Regular cardiac myocyte (primary cell): ENCODE measurements at places on chromosomes 5 and 9. TPM values are rescaled to one million over a fixed set of nuclear protein-coding genes. Genes with fewer than 3 reads are reported as not detected.

Gene CA9
- total RNA-seq, result 0.38 and 2.8 TPM in 2 replicates

Gene CCDC183
- total RNA-seq, result under 0.01 and 0.28 TPM in 2 replicates

Gene SLC45A2
- 0.28 TPM in 1 of 2 replicates, not detected in the other for total RNA-seq

Gene PTGDS
- 1.7 TPM in 1 of 2 replicates, not detected in the other for total RNA-seq

Gene SAXO1
- under 0.01 TPM in 1 of 2 replicates, not detected in the other for total RNA-seq

Gene RNF224
- total RNA-seq, result not detected in 2 replicates

Gene CDKN2B
- 10.2 and 22.0 TPM in 2 replicates for total RNA-seq

Gene FNBP1
- total RNA-seq, result 37.0 and 42.3 TPM in 2 replicates

Gene UBE2QL1
- total RNA-seq, result under 0.01 TPM in 1 of 2 replicates, not detected in the other

Gene CBY3
- total RNA-seq, result not detected in 2 replicates

Gene PCDHAC1
- total RNA-seq, result under 0.01 and 0.56 TPM in 2 replicates

Gene OR1J2
- total RNA-seq, result 0.28 TPM in 1 of 2 replicates, not detected in the other

Gene PHF24
- 0.28 TPM in 1 of 2 replicates, not detected in the other for total RNA-seq

Gene SLC34A1
- total RNA-seq, result not detected in 2 replicates

Gene ABO
- total RNA-seq, result not detected in 2 replicates

Gene NR4A3
- total RNA-seq, result 0.58 and 3.7 TPM in 2 replicates

Gene MYMK
- not detected in 2 replicates for total RNA-seq

Gene RFX3
- total RNA-seq, result 2.7 and 2.8 TPM in 2 replicates

Gene SEMA6A
- total RNA-seq, result 0.19 and 0.28 TPM in 2 replicates

Gene ZNF366
- total RNA-seq, result under 0.01 TPM in 2 replicates

Gene IL9
- total RNA-seq, result not detected in 2 replicates

Gene CARD6
- 19.6 and 23.7 TPM in 2 replicates for total RNA-seq

Gene ANKRD31
- 0.19 and 0.28 TPM in 2 replicates for total RNA-seq

Gene LIFR
- 34.1 and 37.5 TPM in 2 replicates for total RNA-seq

Gene TOR1A
- 35.8 and 61.2 TPM in 2 replicates for total RNA-seq

Gene WNT8A
- not detected in 2 replicates for total RNA-seq

Gene PRR7
- total RNA-seq, result 6.2 and 10.9 TPM in 2 replicates

Gene ZNG1C
- total RNA-seq, result 16.9 and 18.6 TPM in 2 replicates

Gene NKD2
- 1.2 and 9.3 TPM in 2 replicates for total RNA-seq

Gene GPX3
- 10.5 and 18.6 TPM in 2 replicates for total RNA-seq

Gene TAF11L3
- total RNA-seq, result not detected in 2 replicates

Gene C8G
- total RNA-seq, result 0.19 TPM in 1 of 2 replicates, not detected in the other

Gene RNF183
- total RNA-seq, result not detected in 2 replicates

Gene CAMK2A
- under 0.01 and 0.28 TPM in 2 replicates for total RNA-seq
